ENCODE measurements at places on chromosomes 6 and 20.

DNA sequence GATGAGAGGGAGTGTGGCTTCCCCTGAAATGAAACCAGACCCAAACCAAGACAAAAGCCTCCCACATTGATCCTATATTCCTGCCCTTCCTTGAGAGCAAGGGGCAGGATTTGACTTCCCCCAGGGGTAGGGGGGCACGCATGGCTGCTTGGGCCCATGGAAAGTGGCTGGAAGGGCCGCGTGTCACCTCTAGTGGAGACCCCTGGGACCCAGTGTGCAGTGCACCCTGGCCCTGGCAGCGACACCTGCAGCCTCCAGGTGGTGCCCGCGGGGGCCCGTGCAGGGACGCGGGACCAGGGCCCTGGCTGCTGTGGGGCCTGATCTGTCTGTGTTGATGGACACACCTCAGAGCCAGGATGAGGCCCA is 18.0 kb upstream of the SLCO4A1 start:
- peak; percentile 89 for DNase-seq

DNA sequence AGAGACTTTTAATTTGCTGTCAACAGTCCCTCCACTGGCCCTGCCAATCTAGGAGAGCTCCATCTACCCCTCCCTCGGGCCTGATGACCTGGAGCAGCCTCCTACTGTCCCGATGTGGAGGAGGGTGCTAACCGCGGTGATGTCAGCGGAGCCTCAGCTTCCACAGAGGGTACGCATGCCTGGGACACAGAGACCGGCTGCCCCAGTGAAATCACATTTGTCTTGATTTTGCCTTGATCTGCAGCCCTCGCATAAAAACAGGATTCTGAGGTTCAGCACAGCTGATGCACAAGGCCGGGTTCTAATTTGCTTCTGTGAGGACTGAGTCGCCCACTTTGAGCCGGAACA is 77.6 kb downstream of the STK35 start:
- no peak for DNase-seq

DNA sequence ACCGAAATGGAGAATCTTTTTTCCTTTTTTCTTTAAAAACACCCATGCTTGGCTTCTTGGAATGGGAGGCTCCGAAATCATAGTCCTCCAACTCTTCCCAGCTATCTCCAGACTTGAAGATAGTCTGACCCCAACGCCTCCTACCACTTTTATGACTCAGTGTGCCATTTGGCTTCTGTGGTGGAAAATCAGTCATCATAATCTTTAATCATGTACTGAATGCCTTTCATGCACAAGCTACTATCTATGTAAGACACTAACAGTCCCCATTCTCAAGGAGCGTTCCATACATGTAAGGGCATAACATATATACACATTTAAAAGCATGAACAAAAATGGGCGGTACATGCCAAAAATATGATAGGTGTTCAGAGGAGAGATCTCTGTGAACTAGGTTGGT is 44.1 kb downstream of the TMEM14B start:
- no peak for DNase-seq

- no peak for DNase-seq
Observed at GRCh38 chr6:14718861-14719260, 527.0 kb upstream of the JARID2 start.

DNA sequence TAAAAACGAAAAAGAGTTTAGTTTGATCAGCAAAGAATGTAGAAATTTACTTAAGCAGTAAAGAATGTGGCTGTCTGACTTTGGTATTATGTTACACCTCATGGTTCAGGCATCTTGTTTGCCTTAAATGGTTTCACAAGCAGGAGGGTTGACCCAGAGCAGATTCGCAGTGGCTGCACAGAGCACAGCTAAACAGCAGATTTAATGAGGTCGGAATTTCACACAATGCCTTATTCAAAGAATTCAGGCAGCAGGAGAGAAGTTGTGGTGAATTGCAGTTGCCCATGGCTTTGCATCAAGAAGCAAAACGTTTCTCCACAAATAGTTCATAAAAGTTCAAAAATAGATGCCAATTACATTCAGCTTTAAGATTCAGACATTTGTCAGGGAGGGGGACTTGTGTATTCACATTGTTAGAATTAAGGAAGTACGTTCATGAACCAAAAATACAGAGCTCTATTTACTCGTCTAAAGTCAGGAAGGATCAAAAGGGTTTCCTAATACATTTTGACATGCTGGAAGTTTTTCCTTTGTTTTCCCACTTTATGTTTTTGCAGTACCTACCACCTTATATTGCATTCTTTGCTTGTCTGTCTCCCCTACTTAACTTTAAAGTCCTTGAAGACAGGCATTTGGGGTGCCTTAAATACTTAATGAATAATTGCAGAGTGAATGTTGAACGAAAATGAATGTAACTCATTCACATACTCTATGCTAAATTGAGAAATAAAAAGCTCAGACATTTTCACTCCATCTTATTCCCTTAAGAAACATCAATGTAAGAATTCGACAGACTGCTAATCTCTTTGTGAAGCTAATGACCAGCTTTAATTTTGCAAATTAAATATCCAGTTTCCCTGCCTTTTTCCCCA is 1163.6 kb upstream of the CITED2 start:
- DNase-seq: no peak
